Smooth muscle cell of the brain vasculature (primary cell): ENCODE measurements at places on chromosomes 3 and 15.

DNA sequence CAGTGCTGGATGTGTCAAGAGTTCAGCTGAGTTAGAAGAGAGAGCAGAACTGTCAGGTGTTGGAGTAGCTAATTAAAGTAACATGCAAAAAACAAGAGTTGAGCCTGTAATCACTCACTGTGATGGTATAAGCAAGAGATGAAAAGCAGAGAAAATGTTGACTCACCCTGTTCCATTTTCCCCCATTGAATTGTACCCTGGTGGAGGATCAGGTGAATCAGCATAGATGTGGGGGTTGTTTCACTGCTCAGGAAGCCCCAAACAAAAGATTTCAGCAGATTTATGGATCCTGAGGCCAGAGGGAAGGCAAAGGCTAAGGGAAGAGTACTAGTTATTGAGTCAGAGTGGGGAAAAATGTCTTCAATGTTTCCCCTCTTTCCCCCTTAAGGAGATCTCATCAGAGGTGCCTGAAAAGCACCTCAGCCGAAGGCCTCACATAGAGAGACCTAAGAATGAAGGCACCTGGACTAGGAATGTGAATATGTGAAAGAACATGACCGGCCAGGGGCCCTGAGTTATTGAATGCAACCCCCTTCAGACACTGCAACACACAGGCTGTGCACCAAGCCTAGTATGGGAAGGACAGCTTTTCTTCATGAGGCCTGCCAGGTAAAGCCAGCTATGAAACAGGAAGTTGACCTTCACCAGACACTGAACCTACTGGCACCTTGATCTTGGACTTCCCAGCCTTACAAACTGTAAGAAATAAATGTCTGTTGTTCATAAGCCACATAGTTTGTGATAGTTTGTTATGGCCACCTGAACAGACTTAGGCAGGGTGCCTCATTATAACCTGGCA is 90.1 kb downstream of the TMCO5A start:
- no peak for DNase-seq

- DNase-seq = no peak
Measured at GRCh38 chr3:48276911-48277641, 36.2 kb downstream of the ZNF589 start.

DNA sequence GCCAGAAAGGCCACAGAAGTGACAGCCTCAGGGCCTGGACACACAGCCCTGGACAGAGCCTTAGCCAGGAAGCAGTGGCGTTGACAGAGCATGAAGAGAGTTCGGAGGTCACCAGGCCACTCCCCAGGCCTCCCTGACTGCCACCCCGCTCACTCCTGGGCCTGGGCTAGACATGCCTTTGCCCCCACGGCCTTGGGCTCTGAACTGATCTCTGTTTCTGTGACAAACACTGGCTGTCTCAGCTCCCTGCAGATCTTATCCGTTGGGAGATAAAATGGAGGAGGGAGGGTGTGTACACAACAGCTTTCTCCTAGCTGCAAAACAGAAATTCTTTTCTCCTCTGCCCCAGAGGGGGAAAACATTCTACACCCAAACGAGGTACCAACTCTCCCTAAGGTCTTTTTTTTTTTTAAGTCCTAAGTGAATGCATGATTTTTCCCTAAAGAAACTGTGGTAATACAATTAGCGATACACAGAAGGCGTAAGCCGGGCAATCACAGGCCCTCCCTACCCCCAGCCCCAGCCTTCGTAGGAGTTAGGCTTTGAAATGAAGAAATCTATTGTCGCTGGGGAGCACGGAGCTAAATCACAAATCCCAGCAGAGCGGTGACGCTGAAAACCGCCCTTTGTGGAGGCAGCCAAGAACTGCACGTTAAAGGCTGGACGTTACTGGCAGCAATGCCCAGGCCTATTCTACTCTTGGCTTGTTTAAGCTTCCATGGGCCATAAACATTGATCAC is 45.0 kb downstream of the SRGAP3 start:
- DNase-seq = no peak

GRCh38 chr15:25987638-25988037 is 124.5 kb upstream of the ATP10A start:
- DNase-seq = no peak

GRCh38 chr3:36416599-36416998 is 36.3 kb downstream of the STAC start:
- DNase-seq = no peak

DNA sequence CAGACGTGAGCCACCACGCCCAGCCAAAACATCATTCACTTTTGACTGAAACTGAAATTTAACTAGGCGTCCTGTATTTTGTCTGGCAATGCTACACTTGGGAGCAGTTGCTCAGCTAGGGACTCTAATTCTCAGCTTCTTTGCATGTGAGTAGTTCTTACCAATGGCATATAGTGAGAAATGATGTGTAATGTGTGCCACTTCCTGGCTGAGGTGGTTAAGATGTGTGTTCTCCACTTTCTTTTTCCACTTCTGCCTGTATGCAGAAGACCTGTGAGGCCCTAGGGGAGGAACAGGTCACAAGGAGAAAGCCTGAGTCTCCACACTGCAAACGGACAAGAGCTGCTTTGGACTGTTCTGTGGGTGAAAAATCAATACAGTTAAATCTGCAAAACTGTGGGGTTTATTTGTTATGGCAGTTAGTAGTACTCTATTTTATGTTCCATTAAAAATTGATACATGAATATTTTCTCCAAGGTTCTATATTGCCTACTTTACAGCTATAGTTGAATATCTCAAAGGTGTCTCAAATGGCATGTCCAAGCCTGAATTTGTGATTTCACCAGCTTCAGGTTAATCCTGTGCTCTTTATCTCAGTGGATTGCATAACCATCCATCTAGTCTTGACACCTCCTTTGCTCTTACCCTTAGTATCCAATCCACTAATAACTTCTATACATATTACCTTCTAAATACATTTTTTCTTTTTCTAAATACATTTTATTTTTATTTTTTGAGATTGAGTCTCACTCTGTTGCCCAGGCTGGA is 59.3 kb downstream of the NR1D2 start:
- DNase-seq = no peak

DNA sequence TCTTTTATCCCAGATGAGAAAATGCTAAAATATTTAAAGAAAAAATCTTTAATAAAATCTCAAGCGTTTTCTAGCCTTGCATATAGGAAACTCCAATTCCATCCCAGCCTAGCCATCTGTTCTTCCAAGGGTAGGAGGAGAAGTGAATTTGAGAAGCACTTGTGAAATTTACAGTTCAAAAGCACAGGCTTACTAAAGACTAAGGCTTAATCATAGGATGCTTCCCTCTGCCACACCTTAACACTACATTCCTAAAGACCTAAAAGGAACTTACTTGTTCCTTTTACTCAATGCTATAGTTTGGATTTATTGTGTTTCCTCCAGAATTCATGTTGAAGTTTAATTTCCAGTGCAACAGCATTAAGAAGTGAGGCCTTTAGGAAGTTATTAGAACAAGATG is 764.8 kb upstream of the CADM2 start:
- no peak for DNase-seq

- no peak for DNase-seq
Measured at GRCh38 chr15:68047826-68048225, 6.3 kb upstream of the PIAS1 start.

DNA sequence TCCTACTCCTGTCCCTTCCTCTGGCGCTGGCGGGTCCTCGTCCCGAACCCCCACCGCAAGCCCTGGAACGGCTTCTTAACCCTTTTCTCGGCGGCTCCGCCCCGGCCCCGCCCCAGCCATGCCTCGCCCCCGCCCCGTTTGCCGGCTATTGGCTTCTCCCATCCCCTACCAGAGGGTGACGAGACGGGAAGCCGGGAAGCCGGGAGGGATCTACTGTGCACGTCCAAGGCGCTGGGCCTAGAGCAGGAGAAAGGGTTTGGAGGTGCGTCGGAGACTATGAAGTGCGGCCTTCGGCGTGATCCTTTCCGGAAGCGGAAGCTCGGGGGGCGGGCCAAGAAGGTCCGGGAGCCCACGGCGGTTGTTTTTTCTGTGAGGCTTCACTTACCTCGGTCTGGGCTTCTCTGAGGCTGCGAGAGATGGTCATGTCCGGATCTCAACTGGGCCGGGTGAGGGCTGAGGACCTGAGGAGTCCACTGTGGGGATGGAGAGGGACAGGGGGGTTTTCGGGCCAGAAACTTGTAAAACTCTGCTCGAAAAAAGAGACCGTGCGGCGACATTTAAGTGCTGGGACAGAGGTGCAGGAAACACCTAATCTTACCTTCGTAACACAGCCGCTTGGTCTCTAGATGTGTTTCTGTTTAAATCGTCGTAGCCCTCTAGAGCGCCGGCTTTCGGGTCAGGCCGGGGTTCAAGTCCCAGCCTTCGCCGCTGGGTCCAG is 21.4 kb downstream of the ROPN1B start:
- DNase-seq = peak; percentile 28

DNA sequence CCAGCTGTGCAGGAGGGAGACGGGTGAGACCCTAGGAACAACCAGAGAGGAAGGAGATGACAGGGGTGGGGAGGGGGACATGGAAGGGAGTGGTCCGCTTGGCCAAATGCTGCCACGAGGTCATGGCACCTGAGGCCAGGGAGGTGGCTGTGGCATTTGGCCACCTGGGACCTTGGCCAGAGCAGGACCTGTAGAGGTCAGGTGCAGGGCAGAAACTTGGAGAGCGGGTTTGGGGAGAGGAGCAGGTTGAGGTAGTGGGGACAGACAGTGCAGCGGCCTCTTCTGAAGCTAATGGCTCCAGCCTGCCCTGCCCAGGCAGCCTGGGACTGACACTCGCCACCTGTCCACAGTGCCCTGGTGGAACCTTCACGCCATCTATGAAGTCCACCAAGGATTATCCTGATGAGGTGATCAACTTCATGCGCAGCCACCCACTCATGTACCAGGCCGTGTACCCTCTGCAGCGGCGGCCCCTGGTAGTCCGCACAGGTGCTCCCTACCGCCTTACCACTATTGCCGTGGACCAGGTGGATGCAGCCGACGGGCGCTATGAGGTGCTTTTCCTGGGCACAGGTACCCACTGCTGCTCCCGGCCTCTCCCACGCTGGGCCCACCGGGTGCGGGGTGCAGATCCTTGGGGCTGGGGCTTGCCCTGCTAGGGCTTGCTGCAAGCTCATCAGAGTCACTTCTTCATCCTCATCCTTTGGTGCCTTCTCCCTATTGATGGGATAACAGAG is 7.0 kb upstream of the GNAT1 start:
- no peak for DNase-seq

GRCh38 chr3:83873550-83873949 is 1085.2 kb upstream of the CADM2 start:
- DNase-seq = no peak
